Fibroblast of lung (primary cell): ENCODE measurements at places on chromosomes 1 and 21. TPM values are rescaled to one million over a fixed set of nuclear protein-coding genes. Genes with fewer than 3 reads are reported as not detected.

The IPP gene
- 10.3 and 15.2 TPM in 2 replicates for total RNA-seq

The CDCA8 gene
- 0.26 and 3.8 TPM in 2 replicates for total RNA-seq

The FCGR2B gene
- not detected in 2 replicates for total RNA-seq

The FCRLB gene
- total RNA-seq, result 0.77 and 1.2 TPM in 2 replicates

The TMEM222 gene
- total RNA-seq, result 16.2 and 21.6 TPM in 2 replicates

The GFI1 gene
- total RNA-seq, result under 0.01 TPM in 1 of 2 replicates, not detected in the other

DNA sequence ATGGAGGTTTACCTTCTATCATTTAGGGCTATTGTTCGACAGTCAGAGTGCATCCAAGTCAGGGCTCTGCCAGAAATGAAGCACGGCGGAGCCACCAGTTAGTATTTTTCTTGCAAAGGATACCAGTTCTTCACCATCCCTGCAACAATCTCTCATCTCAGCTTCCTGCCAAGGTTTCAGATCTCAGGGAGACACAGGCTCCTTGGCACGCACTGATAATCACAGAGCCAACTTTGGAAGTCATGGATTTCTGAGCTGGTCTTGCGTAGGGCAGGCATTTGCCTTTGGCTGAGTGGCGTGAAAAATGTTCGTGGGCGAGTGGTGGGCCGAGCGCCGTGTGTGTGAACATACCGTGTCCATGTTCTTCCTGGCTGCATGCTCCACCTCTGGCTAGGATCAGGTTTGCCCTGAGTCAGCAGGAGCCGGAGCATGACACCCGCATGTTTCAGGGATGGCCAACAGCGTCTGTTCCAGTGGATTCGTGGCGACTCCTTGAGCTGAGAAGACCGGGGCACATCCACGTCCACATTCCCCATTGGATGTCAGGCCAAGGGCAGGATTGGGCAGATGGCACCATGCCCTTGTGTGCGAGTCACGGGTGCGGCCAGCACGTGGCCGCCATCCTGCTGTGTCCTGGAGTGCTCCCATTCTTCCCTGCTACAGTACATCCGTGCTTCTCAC is 118.5 kb upstream of the C1orf174 start:
- no peak for DNase-seq

DNA sequence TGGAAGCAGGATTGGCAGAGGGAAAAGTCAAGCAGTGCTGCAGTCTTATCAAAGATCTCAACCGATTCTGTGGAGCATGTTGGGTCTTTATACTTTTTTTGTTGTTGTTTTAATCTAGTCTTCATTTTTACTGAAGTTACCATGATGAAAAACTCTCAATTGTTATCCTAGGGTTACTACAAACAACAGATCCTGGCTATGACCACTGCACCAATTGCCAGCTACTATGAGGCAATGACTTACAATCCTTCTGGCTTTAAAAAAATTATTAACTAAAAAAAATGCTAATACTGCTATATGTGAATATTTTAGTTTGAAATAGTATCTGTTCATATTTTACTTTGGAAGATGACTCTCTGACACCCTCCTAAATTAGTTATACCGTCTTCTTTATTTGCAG is 145.9 kb downstream of the CNIH3 start:
- DNase-seq, result no peak

- no peak for DNase-seq
Observed at GRCh38 chr1:119340861-119341261, 27.7 kb upstream of the HAO2 start.

DNA sequence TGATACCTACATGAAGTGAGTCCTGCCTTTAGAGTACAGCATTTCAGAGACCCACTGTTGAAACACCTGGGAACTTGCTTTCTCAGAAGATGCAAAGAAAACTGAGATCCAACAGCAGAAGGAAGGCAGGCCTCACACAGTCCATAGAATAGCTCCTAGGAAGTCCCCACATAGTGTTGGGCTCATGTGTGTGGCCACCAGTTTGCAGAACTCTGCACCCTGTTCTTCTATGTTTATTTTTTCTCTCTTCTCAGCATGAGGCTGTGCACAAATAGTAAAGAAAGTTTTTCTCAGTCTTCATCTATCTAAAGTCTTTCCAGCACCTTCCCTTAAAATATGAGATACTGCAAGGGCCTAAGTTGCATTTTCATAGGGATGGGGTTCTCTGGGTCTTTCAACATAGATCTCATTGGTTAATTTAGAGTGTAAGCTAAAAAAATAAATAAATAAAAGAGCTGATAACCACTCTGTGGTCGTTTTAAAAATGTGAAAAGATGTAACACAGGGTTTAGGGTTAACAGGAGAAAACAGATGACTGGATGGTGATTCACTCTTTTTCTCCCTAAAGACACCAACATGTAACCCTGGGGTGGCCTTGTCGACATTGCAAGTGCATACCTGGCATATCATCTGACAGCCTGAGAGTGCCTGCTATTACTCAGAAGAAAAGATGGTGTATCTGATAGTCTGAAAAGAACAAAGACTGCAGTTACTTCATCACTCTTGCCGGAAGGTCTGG is 94.6 kb downstream of the ZC3H11B start:
- no peak for DNase-seq

DNA sequence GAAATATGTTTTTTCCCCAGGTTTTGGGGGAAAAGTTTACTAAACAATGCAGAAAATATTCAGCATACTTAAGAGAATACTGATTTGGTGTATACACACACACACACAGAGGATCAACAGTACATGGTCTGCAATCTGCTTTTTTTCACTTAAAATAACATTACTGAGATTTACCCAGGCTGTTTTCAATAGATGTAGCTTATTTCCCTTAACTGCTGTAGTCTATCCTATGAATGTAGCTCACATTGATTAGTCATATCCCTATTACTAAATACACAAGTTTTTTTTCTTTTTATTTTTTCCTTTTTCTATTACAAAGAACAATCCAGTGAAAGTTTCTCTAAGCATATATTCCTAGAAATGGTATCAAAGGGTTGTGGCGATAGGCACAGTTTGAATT is 266.7 kb upstream of the GREM2 start:
- no peak for DNase-seq

GRCh38 chr1:14653461-14653960 is 55.0 kb downstream of the KAZN start:
- DNase-seq, result no peak

GRCh38 chr1:54367613-54368012 is 38.6 kb downstream of the SSBP3 start:
- DNase-seq, result no peak

DNA sequence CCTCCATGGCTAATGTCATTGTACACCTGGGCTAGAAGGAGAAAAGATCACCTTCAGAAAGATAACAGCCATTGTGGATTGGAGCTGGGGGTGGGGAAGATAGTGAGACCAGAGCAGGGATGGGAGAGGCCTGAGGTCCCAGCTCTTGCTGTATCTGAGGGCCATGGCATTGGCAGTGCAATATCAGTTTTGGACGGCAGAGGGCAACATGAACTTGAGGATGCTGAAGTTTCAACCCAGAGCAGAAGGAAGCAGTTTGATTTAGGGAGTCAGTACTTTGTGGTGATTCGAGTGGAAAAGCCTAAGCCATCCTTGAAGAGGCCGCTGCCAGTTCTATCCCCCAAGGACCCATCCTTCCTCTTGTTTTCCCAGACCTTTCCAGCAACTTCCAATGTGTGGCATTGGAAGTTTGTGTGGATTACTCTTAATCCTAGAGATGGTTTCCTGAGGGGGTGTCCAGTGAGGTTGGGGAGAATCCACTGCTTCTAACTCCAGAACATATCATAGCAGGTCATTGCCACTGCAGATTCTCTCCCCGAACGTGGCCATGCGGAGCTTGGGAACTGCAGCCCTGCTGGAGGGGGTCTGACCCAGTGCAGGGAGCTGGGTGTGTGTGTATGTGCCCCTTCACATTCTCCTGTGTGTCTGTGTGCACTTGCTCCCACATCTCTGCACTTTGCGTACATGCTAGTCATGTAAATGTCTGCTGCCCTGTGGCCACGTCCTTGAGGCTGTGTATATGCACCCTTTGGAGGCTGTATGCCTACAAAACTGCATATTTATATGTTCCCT is 24.1 kb downstream of the SLC26A9 start:
- DNase-seq, result peak; percentile 75

DNA sequence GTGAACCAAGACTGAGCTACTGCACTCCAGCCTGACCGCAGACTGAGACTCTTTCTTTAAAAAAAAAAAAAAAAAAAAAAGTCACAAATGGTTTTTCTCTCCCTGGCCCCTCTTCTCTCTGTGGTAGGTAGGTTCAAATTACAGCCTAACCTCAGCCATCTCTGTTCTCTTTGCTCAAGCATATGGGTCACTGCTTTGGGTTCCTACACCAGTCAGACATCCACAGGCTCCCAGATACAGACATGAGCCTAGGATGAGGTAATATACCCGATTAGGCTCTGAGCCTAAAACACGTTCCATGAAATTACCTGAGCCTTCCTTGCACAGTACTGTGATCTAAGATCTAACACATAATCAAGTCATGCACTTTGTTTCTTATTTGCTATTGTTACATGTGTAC is 90.5 kb upstream of the JAK1 start:
- DNase-seq, result no peak

DNA sequence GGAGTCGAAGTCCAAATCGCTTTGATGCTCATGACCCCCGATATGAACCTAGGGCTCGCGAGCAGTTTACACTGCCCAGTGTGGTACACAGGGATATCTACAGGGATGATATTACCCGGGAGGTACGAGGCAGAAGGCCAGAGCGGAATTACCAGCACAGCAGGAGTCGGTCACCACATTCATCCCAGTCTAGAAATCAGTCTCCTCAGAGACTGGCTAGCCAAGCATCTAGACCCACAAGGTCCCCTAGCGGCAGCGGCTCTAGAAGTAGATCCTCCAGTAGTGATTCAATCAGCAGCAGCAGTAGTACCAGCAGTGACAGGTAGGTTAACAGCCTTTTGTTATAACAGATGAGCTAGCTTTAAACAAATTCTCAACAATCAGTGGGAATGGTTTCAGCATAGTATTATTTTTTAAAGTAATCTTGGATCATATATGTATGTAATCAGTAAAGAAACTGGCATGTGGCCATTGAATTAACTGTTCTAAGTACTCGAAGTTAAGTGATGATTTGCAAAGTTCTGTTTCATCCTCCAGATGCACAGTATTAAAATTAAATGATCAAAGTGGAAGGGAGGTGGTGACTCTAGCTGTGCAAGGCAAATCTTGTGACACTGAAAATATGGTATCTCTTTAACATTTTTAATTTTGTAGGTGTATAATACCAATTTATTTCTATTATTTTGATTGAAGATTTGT is 29.0 kb downstream of the SPEN start:
- no peak for DNase-seq

GRCh38 chr1:94411237-94411636 is 7.0 kb upstream of the ABCD3 start:
- DNase-seq, result peak; percentile 62

DNA sequence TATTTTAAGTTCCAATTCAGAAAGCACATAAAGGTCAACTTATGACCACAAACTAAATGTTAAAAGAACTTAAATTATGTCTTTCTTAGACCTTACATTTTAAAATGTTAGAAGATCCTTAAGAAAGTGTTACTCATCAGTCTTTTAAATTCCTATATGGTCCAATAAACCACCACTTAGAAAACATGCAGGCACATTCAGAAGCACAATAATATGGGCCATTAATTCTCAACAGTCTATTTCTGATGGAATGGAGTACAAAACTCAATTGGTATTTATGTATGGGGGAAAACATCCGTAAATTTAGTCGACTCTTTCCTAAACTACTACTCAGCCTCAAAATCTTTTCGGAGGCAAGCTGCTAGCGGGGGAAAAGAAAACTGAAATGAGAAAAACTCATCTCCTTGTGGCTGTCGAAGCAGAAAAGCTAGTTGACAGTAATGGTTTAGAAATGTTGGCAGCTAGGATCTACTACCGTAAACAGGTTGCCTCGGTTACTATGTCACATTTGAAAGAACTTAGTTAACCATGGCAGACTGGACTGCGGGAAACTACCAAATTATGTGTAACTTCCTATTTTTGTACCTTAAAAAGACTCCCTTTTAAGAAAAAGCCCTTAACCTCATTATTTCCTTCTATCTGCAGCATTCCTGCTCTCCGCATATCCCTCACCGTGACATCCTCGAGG is 1.0 kb downstream of the TRMT1L start:
- peak; percentile 70 for DNase-seq

- no peak for DNase-seq
Observed at GRCh38 chr1:116345843-116346242, 27.2 kb upstream of the ATP1A1 start.

DNA sequence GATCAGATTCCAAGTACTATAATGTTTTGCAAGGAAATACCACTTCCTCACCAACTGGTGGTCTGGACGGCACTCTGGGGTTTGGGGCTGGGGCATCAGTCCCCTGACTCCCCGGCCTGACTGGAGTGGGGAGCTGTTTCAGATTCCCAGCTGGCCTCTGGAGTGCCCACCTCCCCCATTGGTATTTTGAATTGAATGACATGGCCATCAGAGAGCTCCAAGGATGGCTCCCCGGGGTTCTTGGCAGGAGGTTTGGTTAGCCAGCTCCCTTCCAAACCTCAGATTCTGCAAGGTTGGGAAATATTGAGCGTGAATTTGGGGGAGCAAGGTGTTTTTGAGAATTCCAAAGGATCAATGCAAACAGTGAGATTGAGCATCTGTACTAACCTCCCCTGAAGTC is 2.2 kb upstream of the INAVA start:
- DNase-seq, result no peak

DNA sequence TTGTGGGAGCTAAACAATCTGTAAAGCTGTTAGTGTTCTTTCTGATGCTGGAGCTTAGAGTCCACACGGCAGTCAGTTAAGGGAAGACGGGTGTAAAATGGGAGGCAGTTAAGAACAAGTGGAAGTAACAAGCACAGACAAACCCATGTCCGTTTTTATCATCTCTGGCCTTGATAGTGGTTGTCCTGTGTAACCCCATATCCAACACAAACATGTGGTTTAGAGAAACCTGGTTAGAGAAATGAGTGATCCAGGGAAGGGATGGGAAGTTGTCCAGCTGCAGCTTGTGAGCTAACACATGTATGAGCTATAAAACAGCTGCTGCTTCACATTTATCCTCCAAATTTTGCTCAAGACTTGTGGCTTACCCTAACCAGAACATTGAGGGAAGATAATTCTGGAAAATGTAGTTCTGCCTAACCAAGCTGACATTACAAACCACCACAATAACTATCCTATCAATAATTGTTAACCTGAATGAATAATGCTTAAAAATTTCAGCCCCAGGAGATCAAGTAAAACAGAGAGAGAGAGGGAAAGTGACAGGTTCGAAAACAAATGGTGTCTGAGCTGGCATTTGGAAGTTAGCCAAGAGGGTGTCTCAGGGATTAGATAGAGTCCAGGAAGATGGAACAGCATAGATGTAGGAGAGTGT is 10.6 kb upstream of the C1orf162 start:
- DNase-seq, result peak; percentile 79

GRCh38 chr1:97573553-97573952 is 347.3 kb downstream of the DPYD start:
- no peak for DNase-seq
